ENCODE measurements at places on chromosomes 13 and 19.

GRCh38 chr13:61148691-61149315, 266.8 kb downstream of the PCDH20 start:
- no peak for DNase-seq

DNA sequence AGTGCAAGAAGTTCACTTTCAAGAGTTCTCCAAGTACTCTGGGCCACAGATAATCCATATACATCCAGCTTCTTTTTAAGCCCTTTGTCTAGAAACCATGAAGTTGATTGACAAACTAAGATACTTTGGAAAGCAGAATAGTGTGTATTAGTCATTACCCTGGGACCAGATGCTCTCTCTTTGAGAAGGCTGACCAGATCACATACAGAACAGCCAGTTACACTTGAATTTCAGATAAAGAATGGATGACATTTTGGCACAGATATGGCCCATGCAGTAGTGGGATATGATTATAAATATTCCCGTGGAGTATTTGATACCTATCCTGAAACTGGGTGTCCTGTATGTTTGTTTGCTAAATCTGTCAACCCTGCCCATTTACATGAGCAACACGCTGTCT, 414.2 kb downstream of the KLF5 start:
- DNase-seq: no peak

DNA sequence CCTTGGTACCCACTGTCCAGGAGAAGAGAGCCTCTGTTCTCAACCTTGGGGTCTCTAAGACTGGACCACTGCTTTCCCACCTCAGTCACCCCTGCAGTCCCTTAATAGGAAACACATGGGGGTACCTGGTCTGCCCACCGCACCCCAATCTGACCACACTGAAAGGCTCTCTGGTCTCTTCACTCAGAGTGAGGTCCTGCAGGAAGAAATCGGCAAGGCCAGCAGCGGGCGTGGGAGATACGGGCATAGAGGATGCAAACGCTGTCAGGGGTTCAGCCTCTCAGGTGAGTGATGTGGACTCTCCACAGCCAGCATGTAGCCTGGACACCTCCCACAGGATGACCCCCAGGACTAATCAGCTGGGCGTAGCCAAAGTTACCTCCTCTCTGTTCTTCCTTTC, 3.5 kb downstream of the SIGLEC9 start:
- no peak for DNase-seq

- DNase-seq: no peak
These were observed 202.6 kb upstream of the SOX21 start for GRCh38 chr13:94914895-94915294.

DNA sequence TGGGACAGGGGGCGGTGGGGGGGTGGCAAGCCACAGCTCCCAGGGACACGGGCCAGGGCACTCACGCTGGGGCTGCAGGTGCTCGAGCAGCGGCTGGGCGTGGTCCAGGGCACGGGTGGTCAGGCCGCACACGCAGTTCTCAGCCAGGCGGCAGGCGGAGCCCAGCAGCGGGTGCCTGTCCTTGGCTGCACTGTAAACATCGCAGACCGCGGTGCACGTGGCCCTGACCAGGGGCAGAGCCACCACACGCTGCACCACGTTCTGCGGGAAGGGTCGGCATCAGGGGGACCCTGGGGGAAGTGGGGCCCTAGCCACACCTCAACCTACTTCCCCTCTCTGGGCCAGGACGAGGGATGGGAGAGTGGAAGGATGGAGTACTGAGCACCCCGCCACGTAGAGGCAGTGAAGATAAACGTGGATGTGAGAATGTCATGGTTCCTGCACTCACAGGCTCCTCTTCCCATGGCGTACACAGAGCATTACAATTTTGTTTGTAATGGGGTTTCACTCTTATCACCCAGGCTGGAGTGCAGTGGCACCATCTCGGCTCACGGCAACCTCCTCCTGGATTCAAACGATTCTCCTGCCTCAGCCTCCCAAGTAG, 3.4 kb downstream of the PLIN5 start:
- DNase-seq: no peak

DNA sequence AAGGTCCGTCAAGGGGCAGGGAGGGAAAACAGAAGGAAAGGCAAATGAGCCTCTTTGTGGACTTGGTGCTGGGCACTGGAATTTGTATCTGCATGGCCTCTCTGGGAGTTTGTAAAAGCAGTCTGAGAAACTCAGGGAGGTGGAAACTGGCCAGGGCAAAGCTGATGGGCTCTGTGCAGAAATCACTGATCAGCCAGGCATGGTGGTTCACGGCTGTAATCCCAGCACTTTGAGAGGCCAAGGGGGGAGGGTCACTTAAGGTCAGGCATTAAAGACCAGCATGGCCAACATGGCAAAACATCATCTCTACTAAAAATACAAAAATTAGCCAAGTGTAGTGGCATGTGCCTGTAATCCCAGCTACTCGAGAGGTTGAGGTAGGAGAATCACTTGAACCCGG, 369.9 kb upstream of the ZNF507 start:
- DNase-seq: no peak

- no peak for DNase-seq
These were observed 216.8 kb downstream of the DIAPH3 start for GRCh38 chr13:59946944-59947343.

DNA sequence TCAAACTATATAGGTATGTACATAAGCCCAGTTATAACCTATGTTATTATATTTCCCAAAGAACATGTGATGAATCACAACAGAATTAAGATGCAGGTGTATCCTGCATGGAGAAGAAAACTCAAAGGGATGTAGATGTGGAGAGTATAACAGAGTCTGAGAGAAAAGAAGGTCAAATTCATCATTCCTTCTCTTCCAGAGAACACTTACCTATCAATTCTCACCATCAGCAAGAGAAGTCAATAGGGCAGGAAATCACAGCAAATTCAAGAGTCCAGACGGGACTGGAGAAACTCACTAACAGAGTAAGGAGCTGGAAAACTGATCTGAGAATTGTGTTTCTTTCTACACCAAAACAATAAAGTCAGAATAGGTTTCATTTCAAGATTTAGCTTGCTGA, 28.4 kb downstream of the DIAPH3 start:
- no peak for DNase-seq

DNA sequence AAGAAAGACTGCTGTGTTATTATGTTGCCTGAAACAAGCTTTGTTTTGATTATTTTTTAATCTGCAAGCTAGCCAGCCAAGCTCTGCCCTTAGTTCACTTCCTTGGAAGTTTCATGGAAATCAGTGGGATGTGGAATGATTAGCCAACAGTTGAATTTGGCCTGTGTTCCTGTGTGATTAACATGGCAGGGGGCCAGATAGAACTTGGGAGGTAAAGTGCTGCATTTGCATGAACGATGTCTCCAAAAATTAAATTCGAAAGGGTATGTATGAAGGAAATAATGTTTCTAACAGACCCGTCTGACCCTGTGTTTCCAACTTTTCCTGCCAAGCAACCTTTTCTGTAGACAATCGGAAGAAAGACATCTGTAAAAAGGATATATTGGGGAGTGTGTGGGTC, 32.2 kb downstream of the UFM1 start:
- DNase-seq: no peak

GRCh38 chr13:91644806-91645205, 246.4 kb downstream of the GPC5 start:
- no peak for DNase-seq

GRCh38 chr13:44104197-44104490, 224.4 kb downstream of the LACC1 start:
- no peak for DNase-seq

DNA sequence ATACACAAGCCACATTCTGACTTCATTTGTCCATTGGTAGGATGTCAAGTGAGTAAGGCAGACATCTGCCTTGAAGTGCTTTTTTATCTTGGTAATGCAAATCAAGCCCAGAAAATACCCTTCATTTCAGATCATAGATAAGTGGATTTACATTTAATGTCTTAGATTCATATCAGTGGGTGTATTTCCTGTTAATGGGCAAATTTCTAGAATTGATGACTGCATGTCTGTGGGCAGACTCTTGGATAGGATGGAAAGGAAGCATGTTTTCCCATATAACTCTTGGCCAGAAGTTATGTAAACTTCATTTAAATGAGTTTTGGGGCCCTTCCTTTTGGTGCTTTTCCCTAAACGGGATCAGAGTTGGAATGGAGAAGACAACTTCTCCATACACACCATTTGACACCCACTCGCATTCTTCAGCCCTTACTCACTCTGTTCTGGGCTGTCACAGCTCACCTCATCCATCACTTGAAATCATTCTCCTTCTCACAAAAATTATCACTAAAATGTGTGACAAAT, 154.6 kb downstream of the FLT1 start:
- no peak for DNase-seq

DNA sequence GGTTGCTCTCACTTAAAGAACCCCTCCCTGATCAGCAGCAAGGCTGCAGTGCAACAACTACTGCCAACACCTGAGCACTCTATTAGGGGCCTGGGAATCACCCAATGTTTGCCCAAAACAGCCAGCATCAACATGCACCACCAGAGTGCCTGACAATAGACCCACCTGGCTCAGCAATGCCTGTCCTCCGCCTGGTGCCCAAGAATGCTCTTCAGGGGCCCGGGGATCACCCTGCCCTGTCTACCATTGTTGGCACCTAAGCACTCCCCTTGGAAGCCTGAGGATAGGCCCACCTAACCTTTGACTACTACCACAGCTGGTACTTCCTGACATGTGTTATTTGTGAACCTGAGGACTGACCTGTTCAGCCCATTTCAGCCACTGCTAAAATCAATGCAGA, 1363.1 kb upstream of the PRR20A start:
- DNase-seq: no peak

DNA sequence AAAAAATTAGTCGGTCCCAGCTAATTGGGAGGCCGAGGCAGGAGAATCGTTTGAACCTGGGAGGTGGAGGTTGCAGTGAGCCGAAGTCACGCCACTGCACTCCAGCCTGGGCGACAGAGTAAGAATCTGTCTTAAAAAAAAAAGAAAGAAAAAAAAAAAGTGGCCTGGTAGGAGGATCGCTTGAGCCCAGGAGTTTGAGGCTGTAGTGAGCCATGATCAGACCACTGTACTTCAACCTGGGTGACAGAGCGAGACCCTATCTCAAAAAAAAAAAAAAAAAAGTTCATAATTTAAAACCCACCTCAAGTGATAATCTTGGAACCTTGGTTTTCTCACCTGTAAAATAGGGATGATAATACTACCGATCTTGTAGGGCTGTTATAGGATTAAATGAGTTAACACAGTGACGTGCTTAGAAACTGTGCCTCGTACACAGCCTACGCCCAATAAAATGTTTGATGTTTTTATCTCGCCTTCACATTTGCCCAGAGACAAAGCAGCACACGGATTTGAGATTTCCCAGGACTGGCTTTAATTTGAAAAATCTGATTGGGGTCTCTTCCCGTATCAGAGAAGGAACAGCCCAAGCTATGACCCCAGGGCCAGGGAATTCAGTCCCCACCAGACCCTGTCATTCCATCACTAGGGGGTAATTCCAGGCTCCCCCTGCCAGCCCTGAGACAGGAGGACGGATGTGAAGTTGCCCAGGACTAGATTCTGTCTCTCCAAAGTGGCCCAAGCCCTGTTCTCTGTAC, 3.6 kb downstream of the SERTAD1 start:
- no peak for DNase-seq

DNA sequence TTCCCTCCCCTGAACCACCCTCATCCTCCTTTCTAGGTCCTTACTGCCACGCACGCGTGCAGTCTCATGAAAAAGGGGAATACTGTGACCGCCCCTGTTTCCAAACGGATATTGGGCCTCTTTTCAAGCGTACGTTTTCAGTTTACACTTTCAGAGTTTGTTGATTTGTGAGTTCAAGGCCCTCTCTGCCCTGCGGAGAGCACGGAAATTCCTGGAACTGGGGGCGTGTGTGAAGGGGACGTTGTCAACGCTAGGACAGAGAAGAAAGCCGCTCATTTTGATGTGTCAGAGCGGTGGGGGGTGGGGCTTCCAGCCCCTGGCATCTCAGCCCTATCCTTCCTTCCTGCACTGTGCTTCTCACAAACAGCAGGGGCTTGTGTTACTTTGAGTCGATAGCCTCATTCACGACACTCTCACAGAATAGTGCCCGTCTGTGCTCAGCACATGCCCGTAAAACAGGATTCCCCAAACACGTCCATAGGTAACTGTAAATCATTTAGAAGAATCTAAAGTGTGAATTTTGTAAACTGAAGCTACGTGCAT, 137.6 kb upstream of the PEG3 start:
- no peak for DNase-seq

DNA sequence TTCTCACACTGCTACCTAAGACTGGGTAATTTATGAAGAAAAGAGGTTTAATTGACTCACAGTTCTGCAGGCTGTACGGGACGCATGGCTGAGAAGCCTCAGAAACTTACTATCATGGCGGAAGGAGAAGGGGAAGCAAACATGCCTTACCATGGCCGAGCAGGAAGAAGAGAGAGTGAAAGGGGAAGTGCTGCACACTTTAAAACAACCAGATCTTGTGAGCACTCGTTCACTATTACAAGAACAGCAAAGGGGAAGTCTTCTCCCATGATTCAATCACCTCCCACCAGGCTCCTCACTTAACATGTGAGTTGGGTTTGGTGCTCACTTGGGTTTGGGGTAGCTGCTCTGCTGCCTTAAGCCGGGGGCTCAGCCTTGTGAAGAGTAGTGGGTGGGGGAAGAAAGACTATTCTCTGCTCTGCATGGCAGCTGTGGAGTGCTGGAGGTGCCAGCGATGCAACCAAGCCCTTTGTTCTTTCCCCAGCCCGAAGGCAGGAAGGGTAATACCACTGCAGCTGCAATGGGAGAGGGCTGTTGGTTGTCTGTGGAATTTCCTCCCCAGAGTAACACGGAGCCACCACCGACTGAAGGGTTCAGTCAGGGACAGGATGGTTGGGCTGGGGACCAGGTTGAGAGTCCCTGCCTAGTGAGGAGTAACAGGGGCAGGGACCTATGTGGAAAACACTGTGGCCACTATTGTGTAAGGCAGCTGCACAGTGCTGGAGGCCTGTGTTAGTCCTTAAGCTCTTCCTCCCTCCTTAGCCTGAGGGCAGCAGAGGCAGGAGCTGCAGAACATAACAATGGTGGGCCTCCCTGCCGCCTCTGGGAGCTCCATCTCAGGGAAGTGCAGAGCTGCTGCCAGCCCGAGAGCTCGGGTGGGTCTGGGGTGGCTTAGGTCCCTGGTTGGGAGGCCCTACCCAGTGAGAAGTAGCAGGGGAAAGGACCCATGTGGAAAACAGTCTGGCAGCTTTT, 1262.5 kb downstream of the EFNB2 start:
- no peak for DNase-seq

GRCh38 chr19:7833225-7834099, 3.4 kb downstream of the EVI5L start:
- DNase-seq: no peak

GRCh38 chr13:27403727-27404385, 20.6 kb upstream of the GTF3A start:
- no peak for DNase-seq

Measured in NCI-H2227 treated with DMSO at 0.1 percent for 48 hours (cell line).